ENCODE measurements at places on chromosomes 2 and 18.

DNA sequence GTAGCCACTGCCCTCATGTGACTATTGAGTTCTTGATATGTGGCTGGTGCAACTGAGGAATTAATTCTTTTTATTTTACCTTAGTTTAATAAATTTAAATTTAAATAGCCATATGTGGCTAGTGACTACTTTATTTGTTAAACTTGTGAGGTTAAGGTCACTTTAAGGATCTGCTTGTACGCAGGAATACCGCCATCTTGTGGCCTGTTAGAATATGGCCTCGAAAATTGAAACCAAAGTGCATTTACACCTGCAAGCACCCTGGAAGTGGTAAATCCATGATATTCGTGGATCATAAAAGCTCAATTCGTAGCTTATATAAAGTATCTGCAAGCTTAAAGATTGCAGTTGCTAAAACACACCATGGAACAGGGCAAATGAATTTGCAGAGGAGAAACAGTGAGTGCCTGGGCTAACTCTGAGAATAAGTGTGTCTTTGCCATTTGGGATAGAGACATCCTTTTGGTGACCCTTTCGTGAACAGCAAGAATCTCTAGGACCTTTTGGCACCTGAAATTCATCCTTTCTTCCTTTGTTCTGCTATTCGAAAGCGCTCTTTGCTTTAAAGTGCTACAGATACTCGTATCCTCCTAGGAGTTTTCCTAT, 59.9 kb upstream of the REG3A start:
- peak; percentile 47 for DNase-seq

- no peak for DNase-seq
Observed at GRCh38 chr18:11849279-11849678, 1.9 kb upstream of the CHMP1B start.

- DNase-seq, result no peak
Observed at GRCh38 chr2:206316141-206316540, 41.7 kb downstream of the ZDBF2 start.

GRCh38 chr2:17879137-17879912, 858 bp downstream of the KCNS3 start:
- DNase-seq, result peak; percentile 38

GRCh38 chr2:49753344-49753985, 599.1 kb upstream of the FSHR start:
- DNase-seq, result no peak

GRCh38 chr2:64697297-64698176, 43.8 kb upstream of the SERTAD2 start:
- no peak for DNase-seq

DNA sequence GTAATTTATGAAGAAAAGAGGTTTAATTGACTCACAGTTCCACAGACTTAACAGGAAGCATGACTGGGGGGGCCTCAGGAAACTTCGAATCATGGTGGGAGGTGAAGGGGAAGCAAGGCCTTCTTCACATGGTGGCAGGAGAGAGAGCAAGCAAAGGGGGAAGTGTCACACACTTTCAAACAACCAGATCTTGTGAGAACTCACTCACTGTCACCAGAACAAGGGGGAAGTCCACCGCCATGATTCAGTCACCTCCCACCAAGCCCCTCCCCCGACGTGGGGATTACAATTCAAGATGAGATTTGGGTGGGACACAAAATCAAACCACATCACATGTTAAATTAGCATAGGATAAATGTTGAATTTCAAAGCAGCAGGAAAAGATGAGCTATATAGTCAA, 56.2 kb downstream of the STRADB start:
- DNase-seq, result no peak

GRCh38 chr18:61496374-61496773, 163.1 kb downstream of the CDH20 start:
- no peak for DNase-seq

- DNase-seq, result no peak
Observed at GRCh38 chr2:205596581-205596980, 85.7 kb upstream of the NRP2 start.

DNA sequence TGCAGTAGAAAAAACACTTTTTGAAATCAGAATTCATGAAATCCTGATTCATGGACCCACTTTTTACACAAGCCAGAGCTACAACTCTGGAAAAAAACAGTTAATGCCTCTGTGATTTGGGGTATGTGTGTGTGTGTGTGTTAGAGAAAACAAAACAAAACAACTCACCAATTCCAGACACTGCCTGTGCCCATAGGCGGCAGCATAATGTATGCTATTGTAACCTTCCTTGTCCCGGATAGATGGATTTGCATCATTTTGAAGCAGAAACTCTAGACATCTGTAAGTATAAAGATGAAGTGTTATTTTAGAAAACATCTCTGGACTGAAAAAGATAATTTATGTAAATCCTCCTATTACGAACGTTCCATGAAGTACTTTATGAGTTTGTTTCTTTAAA, 152.0 kb upstream of the PGAP1 start:
- DNase-seq, result no peak

DNA sequence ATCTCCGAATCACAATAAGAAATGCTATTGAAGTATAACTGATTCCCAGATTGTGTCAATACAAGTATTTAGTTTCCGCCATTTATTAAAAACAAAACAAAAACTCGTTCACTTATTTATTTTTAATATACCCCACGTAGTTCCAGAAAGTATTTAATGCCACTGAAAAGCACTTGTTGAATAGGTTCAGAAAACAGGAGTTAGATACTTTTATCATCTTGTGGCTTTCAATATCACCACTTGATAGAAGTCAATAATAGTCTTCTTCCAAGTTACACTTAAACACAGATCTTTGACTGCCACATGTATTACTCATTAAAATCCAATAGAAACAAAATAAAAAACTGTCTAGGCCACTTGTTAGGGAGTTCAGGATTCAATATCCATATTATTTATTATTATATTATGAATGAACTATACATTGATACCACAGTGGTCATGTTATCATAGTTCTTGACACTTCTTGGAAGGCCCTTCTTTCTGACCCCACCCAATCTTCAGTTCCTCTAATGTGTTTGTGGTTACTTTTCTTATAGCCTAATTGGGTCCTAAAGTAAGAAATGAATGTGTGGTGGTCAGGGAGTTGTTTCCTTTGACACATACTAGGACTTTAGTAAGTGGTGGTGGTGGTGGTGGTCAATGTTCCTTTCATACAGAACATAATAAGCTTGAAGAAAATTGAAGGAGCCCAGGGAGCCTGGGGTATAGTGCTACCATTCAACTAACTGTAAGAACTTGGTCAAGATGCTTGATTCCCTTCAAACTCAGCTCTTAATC, 221.3 kb upstream of the ITGA4 start:
- DNase-seq, result peak; percentile 15

GRCh38 chr2:170073288-170073687, 104.7 kb upstream of the MYO3B start:
- DNase-seq, result no peak

DNA sequence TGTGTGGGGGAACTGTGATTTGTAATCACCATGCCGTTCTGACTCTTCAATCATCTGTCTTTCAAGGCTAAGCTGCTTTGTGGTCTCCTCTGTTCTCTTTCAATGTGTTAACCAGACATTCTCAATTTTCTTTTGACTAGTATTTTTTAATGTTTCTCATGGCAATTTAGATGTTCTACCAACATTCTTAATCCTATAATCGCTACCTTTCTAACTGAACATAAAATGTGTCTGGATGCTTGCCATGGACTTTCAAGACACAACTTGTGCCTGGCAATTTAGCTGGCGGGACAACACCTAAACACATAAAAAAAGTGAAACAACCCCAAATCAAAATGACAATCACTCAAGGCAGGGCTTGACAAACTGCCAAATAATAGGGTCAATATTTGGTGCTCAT, 135.0 kb upstream of the ACKR3 start:
- no peak for DNase-seq

DNA sequence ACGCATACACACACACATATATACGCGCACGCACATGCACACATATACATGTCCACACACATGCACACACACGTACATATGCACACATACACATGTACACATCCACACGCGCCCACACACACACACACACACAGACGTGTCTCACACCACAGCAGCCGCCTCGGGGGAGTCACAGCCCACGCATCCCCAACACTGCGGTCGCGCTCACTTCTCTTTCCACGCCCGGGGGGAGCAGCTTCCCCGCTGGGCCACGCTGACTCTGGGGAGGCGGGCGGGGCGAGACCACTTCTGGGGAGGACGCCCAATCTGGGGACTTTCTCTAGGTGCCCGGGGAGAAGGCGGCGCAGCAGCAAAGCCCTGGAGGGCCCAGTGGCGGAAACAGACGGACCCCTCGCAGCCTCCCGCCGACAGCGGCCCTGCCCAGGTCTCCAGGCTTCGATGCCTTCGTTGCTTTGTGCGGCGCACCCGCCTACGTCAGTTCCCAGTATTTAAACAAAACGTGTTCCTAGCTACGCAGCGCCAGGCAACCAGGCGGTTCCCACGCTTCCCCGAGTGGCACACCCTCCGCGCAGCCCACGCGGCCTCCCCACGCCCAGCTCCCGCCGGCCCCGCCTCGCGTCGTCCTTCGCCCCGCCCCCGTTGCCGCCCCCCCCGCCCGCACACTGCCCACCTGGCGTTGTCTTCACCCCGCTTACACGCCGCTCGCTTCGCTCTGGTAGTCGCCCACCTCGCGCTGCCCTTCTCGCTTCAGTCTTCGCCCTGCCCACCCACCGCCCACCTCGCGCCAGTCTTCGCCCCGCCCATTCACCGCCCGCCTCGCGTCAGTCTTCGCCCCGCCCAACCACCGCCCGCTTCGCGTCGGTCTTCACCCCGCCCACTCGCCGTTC, 810 bp upstream of the RBFA start:
- peak; percentile 96 for DNase-seq

GRCh38 chr2:20425371-20425881, 21.4 kb upstream of the RHOB start:
- DNase-seq, result peak; percentile 81

GRCh38 chr2:151165105-151165684, 96.5 kb downstream of the RBM43 start:
- no peak for DNase-seq

DNA sequence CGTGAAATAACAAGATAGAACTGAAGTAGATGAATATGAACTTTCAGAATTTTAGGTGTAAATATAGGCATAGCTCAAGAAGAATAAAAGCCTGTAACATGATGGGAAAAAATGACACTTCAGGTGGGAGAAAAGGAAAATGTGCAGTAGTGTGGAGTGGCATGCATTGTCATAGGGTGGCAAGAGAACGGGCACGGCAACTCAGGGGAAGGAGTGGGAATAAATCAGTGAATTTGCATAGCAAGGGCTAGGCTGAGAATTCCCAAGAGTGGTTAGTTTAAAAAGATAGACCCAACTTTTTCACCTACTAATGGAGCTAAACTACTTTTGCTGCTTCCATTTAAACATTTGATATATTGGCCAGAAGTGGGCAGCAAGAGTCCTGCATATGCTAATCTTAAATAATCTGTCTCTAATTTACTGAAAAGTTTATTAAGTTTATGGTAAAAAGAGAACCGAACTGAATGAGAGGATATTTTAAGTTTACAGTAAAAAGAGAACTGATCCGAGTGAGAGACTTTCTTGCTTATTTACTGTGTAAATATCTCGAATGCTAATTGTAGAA, 228.1 kb downstream of the CTNNA2 start:
- no peak for DNase-seq

DNA sequence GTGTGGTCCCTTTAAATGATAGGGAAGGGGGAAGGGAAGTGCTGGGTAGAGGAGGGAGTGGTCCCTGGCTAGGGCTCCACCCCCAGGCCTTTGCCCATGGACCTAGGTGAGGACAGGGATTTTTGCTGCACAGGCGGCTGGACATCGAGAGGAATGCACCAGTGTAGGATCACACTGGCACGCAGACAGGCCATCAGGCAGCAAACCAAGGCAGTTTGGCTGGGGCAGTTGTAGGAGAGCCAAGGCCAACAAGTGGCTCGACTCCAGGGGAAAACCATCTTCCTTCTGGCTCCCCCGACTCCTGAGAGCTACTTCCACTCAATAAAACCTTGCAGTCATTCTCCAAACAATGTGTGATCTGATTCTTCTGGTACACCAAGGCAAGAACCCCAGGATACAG, 402.0 kb upstream of the LRRTM1 start:
- no peak for DNase-seq

GRCh38 chr2:98334439-98335078, 11.7 kb upstream of the CNGA3 start:
- DNase-seq, result no peak

GRCh38 chr2:7866825-7867224, 815.0 kb upstream of the ID2 start:
- no peak for DNase-seq

DNA sequence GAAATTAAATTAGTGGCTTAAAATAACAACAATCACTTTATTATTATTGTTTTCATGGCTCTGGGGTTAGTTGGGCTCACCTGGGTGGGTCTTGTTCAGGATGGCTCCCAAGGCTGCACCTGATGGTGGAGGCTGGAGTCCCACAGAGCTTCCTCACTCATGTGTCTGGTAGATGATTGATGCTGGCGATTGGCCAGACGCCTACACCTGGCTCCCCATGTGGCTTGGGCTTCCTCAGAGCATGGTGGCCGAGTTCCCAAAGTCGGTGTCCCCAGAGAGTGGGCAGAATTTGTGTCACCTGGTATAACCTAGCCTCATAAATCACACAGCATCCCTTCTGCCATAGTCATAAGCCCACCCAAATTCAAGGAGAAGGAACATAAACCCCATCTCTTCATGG, 18.2 kb downstream of the DBI start:
- no peak for DNase-seq

DNA sequence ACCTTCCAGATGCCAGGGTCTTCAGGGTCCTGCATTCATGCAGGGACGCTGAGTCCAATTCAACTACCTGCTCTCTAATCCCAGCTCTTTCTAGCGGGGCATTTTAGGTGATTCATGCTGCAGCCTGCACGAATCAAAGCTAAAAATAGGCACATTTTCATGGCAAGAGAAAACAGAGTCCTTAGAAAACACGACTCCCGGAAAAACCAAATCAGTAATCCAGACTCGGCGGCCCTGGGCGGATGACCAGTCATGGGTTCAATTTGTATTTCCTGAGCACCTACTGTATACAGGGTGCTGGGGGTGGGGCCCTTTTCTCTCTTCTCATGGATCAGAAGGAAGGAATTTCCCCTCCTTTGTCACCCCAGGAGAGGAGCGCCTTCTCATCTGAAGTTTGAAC, 64.4 kb downstream of the LONRF2 start:
- DNase-seq, result no peak

DNA sequence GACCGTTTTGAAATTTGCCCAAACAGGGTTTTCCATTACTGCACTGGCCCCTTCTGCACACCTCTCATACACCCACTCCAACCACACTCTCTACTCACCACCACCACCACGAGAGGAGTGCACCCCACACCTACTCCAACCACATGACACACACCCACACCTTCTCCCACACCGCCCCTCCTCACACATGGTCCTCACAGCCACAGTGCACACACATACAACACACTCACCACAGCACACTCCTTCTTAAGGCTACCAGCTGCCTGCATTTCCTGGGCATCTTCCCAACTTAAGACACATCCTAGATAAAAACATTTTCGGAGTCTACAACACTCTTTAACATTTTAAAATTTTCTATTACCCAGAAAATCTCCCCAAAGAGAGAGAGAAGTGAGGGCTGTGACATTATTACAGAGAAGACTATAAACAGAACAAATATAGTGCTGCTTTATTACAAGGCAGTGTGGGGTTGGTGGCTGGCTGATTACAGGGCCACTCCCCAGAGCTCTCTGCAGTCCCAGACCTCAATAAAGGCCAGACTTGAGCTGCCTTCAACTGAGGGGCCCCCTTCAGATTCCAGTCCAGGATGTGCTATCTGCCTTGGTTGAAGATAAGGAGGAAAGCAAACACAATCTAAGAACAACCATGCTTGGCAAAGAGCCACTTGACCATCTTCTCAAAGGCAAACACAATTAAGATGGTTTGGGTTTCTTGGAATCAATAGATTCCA, 36.1 kb downstream of the NHEJ1 start:
- no peak for DNase-seq

- DNase-seq, result no peak
Observed at GRCh38 chr2:84807063-84807485, 73.8 kb downstream of the TRABD2A start.

All from B cell (primary cell).